NCI-H187 (cell line): ENCODE measurements at places on chromosomes 5 and 9.

- no peak for DNase-seq
Observed at GRCh38 chr9:37976714-37977477, 73.0 kb upstream of the SLC25A51 start.

DNA sequence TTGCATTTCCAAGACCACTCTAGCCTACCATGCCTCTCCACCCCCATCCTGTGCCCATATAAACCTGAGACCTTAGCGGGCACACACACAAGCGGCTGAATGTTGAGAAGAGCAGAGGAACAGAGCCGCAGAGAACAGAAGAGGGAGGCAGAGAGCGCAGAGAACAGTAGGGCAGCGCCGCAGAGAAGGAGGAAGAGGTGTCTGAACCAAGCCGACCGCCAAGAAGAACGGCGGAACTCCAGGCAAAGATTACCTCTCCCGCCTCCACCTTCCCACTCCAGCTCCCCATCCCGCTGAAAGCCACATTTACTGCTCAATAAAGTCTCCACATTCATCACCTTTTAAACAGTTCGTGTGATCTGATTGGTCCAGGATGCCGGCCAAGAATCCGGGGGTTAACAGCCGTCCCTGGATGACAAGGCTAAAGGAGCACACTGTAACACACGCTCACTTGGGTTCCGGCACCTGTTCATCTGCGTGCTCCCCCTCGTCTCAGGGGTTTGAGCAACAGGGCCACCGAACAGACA is 33.2 kb downstream of the GRIN3A start:
- no peak for DNase-seq

GRCh38 chr5:31844622-31845345 is 205.9 kb downstream of the PDZD2 start:
- DNase-seq, result no peak

GRCh38 chr5:95901676-95902627 is 59.7 kb downstream of the ELL2 start:
- no peak for DNase-seq

GRCh38 chr5:75340714-75341478 is 3.9 kb downstream of the HMGCR start:
- no peak for DNase-seq

DNA sequence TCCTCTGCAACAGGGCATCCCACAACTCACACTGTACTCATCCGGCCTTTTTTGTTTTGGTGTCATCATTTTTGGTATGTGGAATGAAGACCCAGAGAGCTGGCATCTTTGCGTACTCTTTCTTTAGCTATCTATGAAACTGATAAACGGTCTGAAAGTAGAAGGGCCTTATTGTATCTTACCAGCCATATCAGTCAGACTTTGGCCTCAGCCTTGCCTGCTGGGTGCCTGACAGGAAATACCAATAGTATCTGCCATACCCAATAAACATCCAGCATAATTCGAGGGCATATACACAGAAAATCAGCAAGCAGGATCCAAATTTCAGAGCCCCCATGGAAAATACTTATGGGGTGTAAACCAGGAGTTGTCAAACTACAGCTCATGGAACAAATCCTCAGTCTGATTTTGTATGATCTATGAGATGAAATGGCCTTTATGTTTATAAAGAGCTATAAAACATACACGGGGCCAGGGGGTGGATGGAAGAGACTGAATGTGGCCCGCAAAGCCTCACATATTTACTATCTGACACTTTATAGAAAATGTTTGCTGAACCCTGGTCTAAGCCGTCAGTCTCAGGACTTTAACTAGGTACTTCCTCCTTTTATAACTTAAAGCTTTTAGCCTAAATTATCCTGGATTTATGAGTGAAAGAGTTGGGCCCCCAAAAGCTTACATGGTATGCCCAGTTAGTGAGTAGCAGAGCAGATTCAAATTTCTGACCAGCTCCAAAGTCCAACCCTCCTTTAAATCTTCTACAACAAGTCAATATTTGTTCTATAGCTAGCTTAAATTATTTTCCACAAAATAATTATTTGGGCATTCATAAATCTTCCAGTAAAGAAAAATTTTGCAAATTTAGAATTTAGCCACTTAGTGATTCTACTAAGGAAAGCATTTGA is 308.0 kb upstream of the PUM3 start:
- DNase-seq, result no peak

- no peak for DNase-seq
Observed at GRCh38 chr9:114937516-114937915, 7.1 kb upstream of the TNFSF8 start.

GRCh38 chr5:15577831-15578230 is 77.9 kb downstream of the FBXL7 start:
- no peak for DNase-seq

GRCh38 chr9:4805191-4805918 is 12.6 kb downstream of the RCL1 start:
- no peak for DNase-seq

DNA sequence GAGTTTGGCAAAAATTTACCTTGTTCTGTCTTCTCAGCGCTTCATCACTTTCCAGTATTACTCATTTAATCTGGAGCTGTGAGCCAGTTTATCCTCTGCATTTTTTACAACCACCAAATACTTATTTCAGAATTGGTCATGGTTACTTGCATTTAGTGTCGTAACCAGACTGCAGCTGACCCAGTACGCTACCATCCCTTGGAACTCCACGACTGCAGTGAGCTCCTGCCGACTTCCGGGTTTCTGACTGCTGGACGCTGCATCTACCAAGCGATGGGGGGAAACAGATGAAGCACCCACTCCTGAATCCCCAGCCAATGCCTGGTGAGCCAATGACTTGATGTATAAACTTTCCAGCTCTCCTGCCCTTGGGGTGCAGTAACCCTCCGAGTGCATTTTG is 174.4 kb upstream of the PRLR start:
- DNase-seq, result no peak

DNA sequence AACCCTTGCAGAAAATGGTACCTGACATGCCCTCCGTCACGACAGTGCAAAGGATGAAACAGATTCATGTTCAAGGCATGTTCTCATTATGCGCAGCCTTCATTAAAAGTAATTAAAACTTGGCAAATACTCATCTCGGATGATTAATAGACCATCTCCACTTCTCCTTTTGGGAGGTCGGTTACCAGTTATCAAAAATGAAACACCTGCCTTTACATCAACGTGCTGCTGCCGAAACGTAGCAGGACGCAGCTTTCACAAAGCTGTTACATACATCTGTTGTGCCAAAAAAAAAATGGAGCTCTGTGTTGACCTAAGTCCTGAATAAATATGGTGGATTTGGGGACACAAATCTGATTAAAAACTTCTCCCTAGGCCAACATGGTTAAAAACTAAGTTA is 75.7 kb downstream of the PTCH1 start:
- no peak for DNase-seq

GRCh38 chr9:4592295-4592694 is 69.8 kb upstream of the PLPP6 start:
- DNase-seq, result no peak

- no peak for DNase-seq
Observed at GRCh38 chr9:72150661-72151060, 1.4 kb downstream of the GDA start.

DNA sequence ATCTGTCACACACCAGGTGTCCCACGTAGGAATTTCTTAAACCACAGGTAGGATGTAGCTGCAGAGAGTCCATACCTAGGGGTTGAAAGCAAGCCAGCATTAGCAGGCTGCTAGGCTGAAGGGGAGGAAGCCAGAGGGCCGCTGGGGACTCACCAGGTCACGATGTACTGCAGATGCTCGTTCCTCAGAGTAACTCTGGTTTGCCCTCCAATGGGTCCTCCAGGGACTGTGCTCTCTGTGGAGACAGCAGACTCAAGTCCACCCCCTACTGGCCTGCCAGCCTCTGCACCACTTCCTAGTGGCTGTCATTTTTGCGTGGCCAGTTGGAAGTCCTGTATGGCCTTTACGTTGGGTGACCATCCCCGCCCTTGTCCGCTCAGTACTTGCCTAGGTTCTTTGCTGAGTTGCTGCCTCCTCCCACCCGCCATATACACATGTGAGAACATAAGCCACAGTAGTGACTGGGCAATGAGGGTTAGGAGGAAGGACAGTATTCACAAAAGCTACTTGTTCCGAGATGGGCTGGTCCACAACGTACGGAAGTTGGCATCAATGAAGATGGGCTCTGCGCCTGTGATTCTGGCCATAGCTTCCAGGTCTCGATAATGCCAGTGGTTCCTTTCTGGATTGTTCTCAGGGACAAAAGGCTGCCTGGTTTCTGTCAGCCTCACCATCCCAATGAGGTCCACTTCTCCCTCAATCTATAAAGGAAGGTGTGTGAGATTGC is 4.1 kb downstream of the RPL7A start:
- no peak for DNase-seq

DNA sequence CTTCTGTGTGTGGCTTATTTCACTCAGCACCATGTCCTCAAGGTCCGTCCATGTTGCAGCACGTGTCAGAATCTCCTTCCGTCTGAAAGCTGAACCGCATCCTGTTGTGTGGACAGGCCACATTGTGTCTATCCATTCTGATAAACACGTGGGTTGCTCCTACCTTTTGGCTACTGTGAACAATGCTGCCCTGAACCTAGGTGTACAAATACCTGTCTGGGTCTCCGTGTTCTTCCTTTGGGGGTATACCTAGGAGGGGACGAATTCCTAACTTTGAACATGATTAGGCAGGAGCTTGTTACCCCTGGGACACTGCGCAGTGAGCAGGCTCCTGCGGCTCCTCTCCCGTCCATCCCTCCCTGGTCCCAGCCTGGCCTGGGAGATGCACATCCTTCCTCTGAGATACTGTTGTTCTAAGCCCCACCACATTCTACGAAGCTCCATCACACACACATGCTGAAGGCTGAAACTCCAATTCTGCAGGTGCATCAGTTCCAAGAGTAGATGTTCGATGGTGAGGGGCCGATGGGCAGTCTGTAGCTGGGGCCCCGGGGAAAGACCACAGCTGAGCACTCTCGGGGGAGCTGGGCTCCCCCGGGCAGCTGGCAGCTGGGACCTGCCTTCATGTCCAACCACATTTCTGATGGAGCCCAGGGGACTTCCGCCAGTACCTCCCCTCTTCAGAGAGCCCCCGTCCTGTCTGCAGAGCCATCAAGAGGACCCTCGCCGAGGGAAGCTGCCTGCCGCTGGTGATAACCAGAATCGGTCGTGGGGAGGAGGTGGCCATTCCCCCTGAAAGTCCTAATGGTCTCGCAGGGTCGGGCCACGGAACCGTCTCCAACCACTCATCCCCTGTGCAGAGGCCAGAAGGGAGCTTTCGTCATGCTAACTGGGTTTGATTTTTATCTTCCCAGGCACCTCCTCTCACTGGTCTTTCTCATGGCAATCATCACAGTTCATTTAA is 120.9 kb downstream of the COL23A1 start:
- DNase-seq, result no peak

DNA sequence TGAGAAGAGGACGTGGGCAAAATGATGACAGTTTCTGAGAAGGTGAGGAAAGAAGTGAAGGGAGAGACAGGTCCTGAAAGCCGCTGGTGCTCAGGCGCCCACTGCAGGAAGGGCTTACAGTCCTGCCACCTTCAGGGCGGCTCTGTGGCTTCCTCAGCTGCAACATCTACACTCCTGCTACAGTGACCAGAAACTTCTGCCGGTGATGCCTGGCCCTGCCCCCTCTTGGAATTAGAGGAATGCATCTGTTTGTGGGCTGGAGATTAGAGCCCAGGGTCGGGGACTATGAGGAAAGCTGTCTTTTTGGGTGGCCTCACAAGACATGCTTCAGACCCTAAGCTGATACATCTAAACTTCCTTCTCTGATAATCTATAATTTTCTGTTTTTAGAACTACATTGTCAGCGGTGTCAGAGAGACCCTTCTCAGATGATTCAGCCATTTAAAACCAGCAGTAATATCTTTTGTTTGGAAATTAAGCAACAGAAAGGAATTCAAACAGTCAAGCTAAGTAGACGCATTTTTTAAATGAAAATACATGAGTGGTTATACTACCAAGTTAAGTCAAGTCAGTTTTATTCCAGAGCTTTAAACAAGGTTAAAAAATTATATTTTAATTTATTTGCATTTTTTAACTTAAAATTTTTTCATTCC is 30.4 kb downstream of the PRDM6 start:
- no peak for DNase-seq

DNA sequence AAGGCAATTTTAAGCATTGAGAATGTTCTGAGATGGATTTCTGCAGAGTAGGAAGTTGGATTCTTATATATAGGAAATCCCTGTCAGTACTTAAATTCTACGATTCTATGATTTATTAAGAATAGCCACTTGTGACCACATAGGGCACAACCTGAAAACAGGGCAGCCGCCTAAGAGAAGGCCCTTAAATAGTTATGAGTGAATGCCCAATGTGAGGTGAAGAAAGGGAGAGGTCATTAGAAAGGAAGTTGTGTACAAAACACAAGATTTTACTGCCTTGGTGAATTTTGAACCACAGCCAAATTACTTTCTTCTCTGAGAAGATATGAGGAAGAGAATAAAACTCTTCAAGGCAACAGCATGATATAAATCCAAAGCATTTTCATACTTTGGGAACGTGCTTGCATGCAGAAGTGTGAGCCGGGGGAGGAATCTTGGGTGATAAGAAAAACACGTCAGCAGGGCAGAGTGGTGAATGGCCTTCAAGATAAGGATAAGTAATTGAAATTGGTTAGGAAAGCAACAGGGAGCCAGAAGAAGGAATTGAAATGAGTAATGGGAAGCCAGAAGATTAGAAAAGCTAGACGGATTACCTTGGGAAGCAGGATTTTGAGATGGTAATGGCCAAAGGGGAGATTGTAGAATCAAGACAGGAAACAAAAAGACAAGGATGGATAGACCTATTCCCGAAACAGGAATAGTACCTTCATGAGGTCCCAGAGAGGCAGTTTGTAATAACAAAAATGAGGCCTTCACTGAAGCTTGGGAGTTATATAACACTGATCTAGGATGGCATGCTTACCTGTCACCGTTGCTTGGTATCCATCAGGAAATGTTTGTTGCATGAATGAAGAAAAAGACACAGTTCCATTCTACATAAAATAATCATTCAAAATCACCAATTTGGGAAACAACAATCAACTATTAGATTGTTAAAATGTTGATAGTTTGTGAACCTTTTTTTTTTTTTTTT is 244.3 kb downstream of the PDE4D start:
- no peak for DNase-seq

DNA sequence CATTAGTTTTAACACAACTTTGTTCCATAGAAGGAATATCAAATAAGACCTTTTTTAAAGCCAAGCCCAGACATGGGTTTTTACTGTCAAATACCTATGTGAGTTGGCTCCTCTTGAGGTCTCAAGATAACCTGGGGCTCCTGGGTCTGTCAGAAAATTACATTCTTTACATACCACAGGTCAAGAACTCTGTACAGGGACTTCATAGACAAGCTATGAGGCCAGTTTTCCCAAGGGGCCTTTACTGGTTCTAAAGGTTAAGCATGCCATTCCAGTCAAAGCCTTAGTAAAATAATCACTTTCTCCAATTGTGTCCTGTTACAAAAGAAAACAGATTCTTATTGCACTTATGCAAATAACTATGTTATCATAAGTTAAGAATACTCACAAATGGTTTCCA is 15.5 kb upstream of the SMC2 start:
- DNase-seq, result no peak
